NCI-H1092 (cell line): ENCODE measurements at places on chromosomes 4 and X.

- DNase-seq: no peak
Observed at GRCh38 chr4:6307230-6307629, 37.6 kb downstream of the WFS1 start.

DNA sequence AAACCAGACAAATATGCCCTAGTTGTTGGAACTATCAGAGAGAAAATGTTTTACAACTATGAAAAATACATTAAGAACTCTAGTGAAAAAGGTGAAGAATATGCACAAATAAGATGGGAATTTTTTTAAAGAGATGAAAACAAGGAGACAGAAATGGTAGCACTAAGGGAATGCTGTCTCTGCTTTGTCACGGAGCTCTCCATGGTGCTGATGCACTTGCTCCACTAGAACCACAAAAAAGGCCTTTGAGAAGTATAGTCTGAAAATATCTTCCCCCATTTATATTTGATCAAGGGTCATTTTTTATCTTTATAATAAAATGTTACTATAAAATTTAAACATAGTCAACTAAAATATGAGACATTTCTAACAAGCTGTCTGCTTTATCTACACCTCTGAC lies 1655.5 kb upstream of the AGA start:
- DNase-seq: no peak

GRCh38 chr4:124437853-124438495 lies 274.6 kb downstream of the ANKRD50 start:
- DNase-seq: no peak

DNA sequence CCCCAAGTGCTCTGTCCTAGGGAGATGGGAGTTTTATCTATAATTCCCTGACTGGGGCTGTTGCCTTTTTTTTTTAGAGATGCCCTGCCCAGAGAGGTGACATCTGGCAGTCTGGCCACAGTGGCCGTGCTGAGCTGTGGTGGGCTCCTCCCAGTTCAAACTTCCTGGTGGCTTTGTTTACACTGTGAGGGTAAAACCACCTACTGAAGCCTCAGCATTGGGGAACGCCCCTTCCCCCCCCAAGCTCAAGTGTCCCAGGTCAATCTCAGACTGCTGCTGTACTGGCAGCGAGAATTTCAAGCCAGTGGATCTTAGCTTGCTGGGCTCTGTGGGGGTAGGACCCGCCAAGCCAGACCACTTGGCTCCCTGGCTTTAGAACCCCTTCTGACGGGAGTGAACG lies 38.3 kb upstream of the CBLL2 start:
- no peak for DNase-seq

- no peak for DNase-seq
Observed at GRCh38 chr4:80540785-80541469, 205.4 kb downstream of the CFAP299 start.

GRCh38 chr4:14035076-14035475 lies 407.6 kb upstream of the BOD1L1 start:
- DNase-seq: no peak

GRCh38 chr4:29565256-29565655 lies 1154.9 kb upstream of the PCDH7 start:
- no peak for DNase-seq

GRCh38 chr4:152168987-152169616 lies 366.8 kb downstream of the FBXW7 start:
- no peak for DNase-seq

GRCh38 chr4:155690044-155690837 lies 23.6 kb downstream of the GUCY1A1 start:
- no peak for DNase-seq

DNA sequence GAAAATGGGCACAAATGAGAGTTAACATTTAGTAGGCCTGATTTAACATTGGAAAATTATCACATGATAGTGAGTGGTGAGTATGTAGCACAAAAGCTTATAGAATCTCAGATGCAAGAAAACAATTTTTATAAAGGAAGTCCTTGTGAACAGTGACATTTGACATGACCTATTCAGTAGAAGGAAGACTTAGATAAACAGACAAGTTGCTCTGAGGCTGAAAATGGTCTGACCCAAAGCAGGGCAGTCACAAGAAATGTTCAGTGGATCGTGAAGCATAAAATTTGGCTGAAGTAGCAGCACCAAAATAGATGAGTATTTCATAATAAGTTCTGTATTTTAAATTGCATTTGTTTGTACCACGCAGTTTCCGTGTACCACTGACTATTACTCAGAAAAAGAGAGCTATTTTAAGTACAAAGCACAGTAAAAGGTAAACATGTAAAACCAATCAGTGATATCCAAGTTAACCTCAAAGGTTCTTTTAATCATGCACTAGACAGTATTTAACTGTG lies 605.7 kb upstream of the PABPC4L start:
- no peak for DNase-seq

GRCh38 chr4:148016063-148016637 lies 284.3 kb downstream of the ARHGAP10 start:
- DNase-seq: no peak

DNA sequence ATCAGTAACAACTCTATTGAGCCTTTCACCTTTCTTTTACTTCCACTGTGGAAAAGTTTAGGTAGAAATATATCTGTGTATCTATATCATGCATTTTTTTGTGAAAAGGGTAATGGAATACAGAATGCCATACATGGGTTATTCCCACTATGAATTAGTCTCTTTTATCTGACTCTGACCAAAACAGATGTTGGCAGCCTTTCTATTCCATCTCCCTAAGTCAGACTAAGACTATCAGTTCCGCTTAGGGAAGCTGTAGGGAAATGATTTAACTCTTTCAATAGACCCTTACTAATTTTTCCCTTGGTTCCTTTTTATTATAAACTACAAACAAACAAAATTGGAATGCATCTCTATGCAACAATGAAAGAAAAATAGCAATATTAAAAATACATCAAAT lies 92.3 kb upstream of the LEF1 start:
- DNase-seq: no peak

- no peak for DNase-seq
Observed at GRCh38 chr4:86685401-86685800, 91.3 kb downstream of the PTPN13 start.

- no peak for DNase-seq
Observed at GRCh38 chr4:82810176-82810575, 11.6 kb upstream of the SCD5 start.

DNA sequence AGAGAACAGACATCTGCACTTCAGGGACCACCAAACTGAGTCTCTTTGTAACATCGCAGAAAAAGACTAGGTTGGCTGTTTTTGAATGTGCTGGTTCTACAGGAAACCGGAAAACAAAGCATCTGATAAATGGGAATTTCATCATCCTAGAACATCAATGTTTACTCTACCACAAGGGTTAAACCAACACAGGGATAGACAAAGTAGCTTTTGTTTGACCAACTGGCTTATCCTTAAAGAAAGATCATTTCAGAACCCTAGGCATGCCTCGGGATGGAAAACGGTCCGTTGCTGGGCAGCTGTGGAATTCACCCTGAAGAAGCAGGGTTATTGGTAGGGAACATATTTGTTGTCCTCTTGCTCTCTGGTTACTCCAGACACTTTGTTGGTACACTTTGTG lies 2355.5 kb upstream of the AGA start:
- no peak for DNase-seq

DNA sequence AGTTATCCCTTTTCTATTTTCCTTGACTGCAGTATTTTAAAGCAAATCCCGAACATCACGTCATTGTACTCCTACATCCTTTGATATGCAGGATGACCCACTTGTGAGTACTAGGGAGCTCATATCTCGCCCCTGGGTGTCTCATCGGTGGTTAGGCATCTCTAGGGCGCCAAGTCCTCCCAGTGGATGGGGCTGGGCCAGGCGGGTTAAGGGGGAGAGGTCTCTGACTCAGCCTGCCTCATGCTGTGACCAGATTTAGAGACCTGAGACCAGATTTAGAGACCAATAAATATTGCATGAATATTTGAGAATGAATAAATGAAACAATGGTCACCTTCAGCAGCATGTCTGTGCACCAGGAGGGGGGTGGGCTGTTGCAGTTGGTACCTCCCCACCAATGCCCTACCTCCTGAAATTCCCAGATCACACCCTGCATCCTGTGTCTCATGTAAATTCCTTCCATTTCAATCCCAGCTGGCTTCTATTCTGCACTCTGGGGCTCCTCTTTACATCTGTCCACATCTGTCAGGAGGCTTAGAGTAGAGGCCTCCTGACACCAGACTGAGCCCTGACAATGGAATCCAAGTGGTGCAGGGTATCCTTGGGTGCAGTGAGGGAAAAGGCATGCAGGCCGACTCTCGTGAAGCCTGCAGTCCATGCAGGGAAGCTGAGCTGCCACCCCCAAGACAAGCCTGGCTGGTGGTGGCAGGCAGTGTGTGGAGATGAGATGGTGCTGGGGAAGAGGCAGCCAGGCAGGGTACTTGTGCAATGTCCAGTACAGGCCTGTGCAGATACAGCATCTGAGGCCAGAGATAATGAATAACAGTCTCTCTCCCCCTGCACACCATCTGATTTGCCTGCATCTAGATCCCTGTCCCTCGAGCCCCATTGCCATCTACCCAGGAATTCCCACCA lies 5.2 kb downstream of the APLN start:
- no peak for DNase-seq

DNA sequence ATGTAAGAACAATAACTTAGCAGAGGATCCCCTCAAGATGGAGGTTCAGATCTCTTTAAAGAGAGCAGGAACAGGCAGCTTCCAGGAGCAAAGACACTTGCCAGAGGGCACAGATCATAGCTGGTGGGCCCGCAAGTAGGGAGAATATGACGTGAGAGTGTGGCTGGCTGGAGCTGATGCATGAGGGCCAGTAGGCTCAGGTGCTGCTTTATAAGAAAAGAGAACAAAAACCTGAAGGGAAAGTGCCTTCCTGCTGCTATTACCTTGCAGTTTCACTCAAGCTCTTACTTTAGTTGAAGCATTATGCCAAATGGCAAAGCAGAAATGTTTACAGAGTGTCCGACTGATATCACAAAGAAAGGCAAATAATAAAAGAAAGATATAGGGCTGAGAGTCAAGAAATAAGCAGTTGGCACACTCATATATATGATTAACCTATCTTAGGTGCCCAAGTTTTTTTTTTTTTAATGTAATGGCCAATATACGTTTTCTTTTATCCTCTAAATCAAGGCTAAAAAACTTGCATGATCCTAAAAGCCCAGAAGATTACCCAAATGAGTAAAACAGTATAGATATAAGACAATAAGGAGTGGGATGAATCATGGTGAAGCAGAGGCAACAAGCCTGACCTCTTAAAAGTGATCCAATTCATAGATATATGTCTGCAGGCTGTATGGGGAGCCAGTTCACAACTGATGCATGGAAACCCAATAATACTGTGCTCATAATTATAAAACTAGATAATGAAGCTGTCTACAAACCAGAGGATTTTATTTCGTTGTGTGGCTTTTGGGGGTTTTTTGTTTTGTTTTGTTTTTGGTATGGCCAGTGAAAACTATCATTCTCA lies 12.6 kb downstream of the NR0B1 start:
- no peak for DNase-seq

DNA sequence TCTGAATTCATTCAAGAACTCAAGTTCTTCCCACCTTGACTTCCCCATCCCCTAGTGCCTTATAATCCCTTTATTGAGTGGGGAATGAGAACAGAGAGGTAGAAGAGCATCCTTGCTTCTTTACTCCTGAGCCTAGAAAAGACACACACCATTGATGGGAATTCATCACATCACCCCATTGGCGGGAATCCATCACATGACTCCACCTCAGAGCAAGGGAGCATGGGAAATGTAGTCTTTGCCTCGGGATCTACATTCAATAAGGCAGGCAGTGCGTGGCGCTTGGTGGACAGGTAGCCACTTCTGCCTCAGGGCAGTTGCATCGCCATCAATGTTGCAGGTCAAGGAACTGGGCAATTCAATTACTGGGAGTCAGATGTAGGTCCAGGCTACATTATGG lies 50.7 kb downstream of the MXRA5 start:
- no peak for DNase-seq
